BJ (cell line): ENCODE measurements at places on chromosomes 4 and X.

GRCh38 chr4:119034276-119035008 is 101.2 kb upstream of the MYOZ2 start:
- DNase-seq, result no peak

DNA sequence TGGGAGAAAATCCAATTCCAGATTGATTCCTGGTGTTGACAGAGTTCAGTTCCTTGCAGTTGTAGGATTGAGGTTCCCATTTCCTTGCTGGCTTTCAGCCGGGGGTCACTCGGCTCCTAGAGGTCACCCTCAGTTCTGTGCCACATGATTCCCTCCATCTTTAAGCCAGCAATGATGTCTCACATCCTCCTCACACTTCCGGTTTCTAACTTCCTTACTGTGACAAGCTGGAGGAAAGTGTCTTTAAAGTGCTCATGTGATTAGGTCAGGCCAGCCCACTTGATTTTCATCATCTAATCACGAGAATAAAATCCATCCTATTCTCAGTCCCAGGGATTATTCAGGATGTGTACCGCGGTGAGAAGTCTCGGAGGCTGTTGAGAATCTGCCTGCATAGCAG is 19.4 kb upstream of the SMIM31 start:
- DNase-seq, result no peak

GRCh38 chrX:114591121-114591520 is 7.2 kb downstream of the HTR2C start:
- DNase-seq, result no peak

DNA sequence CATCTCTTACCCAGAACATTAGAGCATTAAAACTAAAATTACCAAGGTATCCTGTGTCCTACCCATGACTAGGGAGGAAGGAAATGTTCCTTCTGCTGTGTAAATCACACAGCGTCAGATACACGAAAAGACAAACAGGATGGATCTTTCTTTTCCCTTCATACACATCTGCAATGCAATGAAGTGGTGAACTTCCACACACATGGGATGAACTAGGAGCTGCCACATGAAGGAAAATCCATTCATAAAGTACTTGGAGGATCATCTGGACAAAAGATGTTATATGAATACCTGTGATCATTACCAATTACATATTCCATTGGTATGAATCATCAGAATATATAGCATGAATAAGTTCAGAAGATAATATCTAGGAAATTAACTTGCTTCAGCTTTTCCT is 46.2 kb downstream of the LDB2 start:
- no peak for DNase-seq
